ENCODE measurements at places on chromosomes 5 and 9.

DNA sequence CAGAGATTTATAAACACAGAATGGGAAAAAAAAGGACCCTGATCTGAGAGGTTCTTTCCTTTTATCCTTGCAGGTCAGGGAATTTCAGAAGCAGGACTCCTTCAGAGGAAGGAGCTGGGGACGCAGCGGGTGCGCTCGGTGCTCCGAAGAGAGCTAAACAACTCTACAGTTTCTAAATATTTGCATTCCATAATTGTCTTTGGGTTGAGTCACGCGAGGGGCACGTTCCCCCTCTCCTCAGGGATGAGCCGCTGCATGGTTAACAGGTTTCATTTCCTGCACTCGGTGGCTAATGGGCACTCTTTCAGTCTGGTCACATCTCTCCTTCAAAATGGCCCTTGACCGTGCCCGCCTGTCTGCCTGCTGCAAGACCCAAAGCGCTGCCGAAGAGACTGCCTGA lies 165.0 kb upstream of the HMHB1 start:
- DNase-seq: no peak

DNA sequence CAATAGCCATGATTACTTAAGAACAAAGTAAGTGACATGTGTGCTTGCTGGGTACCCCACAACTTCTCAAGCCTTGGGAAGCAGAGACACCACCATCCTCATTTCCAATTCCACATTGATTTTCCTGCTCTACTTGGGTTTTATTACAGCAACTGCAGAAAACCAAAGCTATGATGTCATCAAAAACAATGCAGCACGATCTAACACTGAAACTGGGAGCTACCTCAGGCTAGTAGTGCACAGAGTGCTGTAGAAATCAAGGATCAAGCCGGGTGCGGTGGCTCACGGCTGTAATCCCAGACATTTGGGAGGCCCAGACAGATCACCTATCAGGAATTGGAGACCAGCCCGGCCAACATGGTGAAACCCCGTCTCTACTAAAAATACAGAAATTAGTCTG lies 174.4 kb upstream of the MSX2 start:
- no peak for DNase-seq

GRCh38 chr5:178471711-178472110 lies 118.5 kb downstream of the COL23A1 start:
- DNase-seq: no peak

- DNase-seq: no peak
Measured at GRCh38 chr5:96279801-96280542, 153.1 kb downstream of the PCSK1 start.

DNA sequence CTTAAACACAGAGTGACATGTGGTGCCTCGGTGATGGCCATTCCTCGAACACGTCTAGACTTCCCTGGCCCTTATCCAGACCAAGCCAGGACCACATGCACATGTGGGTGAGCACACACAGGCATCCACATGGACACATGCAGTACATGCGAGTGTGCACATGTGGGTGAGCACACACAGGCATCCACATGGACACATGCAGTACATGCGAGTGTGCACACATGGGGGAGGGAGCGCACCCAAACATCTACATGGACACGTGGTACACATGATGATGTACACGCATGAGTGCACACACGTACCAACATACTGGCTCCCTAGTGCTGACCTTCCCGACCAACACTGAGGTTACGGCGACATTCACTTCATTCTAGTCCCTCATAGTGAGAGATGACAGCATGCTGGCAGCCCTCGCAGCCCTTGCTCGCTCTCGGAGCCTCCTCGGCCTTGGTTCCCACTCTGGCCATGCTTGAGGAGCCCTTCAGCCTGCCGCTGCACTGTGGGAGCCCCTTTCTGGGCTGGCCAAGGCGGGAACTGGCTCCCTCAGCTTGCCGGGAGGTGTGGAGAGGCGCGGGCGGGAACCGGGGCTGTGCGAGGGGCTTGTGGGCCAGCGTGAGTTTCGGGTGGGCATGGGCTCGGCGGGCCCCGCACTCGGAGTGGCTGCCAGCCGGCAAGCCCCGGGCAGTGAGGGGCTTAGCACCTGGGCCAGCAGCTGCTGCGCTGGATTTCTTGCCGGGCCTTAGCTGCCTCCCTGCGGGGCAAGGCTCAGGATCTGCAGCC lies 186.8 kb downstream of the HSPA4 start:
- DNase-seq: no peak

- DNase-seq: no peak
Measured at GRCh38 chr9:63859475-63860215, 1425.4 kb downstream of the FOXD4L5 start.

GRCh38 chr5:8848366-8848765 lies 697.5 kb downstream of the SEMA5A start:
- no peak for DNase-seq

DNA sequence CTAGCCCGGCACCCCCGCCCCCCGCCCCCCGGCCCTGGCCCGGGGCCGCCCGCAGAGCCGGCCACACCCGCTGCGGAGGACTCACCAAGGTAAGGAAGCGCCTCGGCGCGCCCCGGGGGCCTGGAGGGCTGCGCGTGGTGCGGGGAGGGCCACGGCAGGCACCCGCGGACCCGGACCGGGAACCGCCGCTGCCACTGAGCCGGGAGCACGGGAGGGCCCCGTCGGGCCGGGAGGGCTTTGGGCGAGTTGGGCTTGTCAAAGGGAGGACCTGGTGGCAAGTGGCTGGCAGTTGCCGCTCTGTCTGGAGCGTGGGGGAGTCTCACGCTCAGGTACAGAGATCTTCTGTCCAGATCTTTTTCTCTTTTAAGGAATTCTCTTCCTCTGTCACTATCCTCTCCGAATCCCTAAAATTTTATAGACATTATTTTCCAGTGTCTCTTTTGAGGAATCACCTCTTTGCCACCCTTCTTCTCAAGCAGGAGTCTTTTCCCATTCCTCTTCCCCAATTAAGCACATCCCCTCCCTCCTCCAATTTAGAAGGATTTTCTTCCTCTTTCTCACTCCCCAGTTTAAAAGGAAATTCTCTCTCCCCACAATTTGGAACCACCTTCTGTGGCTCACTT lies 11.3 kb upstream of the LHX2 start:
- DNase-seq: no peak

All from HuH-7 (cell line).